Stimulated activated CD4-positive, alpha-beta T cell treated with anti-CD3 and anti-CD28 coated beads, TNF-alpha, amount 100 ng/mL, for 24 hours (primary cell): ENCODE measurements at places on chromosomes 2 and 18.

- DNase-seq = no peak
Measured at GRCh38 chr2:233084488-233084887, 24.3 kb downstream of the INPP5D start.

DNA sequence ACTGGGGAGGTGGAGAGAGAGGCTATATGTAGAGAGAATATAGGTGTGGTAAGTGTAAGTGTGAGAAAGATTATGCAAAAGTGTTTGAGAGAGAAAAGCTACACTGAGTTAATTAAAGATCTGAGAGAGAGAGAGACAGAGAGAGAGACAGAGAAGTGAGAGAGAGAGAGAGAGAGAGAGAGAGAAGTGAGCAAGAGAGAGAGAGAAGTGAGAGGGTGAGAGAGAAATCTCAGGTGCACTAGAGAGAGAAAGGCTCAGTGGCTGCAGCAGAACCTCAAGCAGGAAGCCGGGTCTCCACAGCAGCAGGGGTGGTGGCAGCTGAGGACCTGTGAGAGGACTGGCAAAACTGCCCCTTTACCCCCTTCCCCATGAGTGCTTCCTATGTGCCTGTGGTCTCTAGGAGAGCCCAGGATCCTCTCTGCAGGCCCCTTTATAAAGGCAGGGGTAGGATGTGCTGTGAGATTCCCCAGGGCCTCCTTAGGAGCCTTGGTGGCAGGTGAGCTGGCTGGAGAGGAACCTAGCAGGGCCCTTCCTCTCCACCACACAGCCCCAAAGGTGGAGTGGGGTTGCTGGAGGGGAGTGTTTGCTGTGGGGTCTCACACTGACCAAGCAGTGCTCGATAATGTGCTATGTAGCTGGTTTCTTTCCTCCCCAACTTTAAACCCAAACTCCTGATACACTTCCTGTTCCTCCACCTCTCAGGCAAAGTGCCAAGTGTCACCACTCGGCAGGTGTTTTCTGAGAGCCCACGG lies 52.6 kb downstream of the SLC4A5 start:
- no peak for DNase-seq

DNA sequence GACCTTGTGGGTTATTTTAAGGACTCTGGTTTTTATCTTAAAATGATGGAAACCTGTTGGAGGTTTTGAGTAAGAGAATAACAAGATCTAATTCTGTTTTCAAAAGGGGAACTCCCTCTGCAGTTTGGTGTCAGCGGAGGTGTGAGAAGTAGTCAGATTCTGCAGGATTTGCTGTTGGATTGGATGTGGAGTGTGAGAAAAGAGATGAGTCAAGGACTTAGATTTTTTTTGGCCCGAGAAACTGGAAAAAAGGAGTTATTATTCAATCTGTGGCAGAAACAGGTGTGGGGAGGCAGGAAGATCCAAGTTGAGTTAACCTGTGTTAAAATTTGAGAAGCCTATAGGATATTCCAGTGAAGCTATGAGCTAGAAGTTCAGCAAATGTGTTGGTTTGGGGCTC lies 337.2 kb upstream of the FANCL start:
- no peak for DNase-seq

DNA sequence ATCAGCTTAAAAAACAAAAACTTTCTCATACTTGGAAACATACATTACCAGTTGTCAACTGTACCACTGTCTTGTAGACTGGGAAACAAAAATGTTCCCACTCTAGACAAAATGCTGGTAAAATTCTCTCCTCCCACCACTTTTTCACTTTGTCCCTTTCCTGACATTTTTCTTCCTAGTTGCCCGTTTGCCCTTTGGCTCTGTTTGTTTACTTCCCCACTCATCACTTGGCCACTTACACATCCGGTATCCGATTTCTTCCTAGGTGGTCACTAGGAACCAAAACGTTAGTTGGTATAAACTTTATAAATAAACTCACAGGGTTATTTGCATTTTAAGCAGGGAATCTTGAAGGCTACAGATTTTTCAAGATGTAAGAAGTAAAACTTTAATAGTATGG lies 84.9 kb downstream of the METTL4 start:
- DNase-seq = no peak

- no peak for DNase-seq
Measured at GRCh38 chr2:138707392-138708074, 72.7 kb downstream of the NXPH2 start.

DNA sequence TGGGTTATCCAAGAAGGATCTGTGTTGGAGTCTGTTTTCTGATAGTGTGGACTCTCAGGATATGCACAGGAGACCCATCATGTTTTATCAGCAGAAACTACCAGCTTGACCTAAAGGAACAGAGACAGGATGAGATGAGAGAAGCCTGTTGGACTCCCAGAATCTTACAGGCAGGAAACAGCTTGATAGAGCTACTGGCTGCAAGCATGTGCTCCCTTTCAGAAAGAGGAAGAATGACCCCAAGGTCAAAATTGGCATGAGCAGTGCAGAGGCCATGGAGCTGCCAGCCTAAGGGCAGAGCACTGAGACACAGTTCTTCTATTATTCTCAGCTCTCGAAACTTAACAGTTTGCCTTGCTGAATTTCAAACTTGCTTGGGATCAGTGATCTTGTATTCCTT lies 135.2 kb upstream of the NFATC1 start:
- no peak for DNase-seq

- no peak for DNase-seq
Measured at GRCh38 chr18:57691363-57691762, 69.7 kb upstream of the NARS1 start.

- DNase-seq = no peak
Measured at GRCh38 chr18:22913861-22914260, 19.3 kb upstream of the RBBP8 start.

GRCh38 chr2:156907806-156908205 lies 349.7 kb upstream of the GALNT5 start:
- no peak for DNase-seq

GRCh38 chr18:22173221-22173927 lies 4.0 kb downstream of the GATA6 start:
- no peak for DNase-seq

DNA sequence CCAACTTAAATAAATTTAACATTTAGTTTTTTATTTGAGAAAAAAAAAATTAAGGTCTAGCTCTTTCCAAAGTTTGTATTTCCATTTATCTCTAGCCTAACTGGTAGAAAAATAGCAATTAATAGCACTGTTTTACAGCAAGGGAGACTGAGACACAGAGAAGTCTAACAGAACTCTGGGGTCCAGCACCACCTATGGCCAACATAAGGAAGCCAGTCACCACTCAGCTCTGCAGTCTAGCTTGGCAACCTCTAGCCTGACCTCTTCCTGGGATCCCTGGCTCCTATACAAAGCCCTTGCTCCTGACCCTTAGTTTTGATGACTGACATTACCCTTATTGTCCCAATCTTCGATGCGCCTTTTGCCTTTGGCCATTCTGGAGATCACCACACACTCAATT lies 114.1 kb upstream of the TLK1 start:
- no peak for DNase-seq

DNA sequence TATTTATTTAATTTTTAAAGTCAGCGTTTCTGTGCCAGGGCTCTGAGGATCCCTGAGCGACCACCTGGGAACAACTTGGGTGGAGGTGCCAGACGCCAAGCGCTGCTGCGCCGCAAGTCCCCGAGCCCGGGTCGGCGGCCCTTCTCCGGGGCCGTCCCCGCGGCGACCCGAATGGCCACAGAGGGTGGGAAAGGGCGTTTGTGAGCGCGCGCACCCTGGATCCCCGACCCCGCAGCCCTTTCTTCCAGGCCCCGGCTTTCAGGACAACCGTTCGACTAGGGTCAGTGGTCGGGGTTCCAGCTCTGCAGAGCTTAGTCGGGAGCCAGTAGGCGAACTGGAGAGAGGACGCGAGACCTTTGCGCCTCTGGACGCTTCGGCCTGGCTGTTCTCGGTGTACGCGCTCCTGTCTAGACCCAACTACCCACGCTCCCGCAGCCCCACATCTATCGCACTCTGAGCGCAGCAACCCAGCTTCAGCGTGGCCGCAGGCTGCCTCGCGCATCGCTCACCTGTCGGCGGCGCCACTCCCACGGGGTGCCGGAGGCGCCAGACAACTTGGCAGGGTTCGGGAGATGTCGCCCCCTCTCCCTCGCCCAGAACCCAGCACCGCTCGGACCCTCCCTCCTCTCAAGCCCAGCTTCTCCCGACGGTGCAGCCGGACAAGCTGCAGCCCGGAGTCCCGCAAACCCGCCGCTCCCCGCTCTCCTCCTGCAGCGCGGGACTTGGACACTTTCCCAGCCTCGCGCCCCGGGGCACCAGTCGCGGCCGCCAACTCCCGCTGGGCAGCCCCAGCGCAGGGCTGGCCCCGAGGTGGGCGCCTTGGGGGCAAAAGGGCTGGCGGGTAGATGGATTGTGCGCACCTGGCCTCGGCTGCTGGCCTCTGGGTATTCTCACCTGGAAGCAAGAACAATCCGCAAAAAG lies 758 bp downstream of the LYPD1 start:
- no peak for DNase-seq

DNA sequence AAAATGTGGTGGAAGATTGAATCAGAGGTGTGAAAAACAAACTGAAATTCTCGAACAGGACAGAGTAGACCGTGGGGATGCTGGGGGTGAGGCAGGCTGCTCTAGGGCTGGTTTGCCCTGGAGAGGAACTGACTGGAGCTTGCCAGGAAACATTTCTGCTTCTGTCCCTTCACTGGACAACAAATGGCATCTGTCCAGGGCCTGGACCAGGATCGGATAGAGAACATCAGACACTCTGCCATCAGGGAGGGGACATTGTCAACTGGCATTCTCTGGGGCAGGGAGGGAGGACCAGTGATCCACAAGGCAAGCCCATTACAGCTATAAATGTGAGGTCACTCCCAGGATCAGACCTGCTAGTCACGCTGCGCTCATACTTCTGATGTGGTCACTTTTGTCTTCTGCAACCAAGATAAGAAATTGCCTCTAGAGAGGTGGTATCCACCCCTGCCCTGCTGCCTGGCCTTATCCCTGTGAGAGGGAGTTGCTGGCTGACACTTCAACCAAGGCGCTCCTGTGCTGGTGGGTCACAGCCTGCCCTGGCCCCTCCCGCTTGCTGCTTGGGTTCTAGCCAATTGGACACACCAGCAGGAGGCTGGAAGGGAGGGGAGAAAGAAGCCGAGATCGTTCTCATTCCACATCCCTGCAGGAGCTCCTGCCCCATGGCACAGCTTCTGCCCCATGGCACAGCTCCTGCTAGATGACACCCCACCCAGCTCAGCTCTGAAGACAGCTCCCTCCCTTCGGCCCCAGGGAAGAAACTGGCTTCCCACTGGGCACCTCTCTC lies 8.7 kb downstream of the NPPC start:
- no peak for DNase-seq

- DNase-seq = no peak
Measured at GRCh38 chr2:137968477-137969417, 4.5 kb downstream of the HNMT start.

DNA sequence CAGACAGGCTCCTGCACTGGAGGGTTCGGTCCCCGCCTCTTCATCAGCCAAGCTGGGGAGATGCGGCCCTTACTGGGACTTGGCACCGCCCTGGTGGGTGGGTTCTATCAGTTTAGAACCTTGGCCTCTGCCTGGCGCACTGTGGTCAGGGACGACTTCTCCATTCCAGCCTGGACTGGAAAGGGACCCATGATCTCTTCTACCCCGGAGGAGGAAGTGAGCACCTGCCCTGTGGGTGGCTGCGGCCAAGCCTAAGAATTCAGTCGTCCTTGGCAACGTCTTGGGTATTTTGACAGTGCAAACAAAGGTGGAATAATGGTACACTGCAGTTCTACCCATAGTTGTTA lies 106.9 kb upstream of the CD302 start:
- no peak for DNase-seq

- no peak for DNase-seq
Measured at GRCh38 chr18:8785855-8786482, 80.6 kb downstream of the MTCL1 start.

GRCh38 chr2:137165968-137166367 lies 400.6 kb downstream of the THSD7B start:
- DNase-seq = no peak

- no peak for DNase-seq
Measured at GRCh38 chr18:61001138-61001537, 332.1 kb upstream of the CDH20 start.

DNA sequence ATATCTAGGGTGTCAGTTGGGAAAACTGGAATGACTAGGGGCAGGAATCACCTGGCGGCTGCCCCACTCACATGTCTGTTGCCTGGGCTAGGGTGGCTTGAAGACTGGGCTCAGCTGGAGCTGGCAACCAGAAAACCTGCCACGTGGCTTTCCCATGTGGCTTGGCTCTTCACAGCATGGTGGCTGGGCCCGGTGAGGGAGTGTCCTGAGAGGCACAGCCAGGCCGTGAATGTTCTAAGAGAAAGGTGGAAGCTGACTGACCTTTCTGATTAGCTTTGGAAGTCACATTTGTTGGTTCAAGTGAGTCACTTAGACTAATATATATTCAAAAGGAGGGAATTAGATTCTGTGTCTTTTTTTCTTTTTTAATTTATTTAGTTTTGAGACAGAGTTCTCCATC lies 22.7 kb downstream of the SP5 start:
- DNase-seq = no peak

DNA sequence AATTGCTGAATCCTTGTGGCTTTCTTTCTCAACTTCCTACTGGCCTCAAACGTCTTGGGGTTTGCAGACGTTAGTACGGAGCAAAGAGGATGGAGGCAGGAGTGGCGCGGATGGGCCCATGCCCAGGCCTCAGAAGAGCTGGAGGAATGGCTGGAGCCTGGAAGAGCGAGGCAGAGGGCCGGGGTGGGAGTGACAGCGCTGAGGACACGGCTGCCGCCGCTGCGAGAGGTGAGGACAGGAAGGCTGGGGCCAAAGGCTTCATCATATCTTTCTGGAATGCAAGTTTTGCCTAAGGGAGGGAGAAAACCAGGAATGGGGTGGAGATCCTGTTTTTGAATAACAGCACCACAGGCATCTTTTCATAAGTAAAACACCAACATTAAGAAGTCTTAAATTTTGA lies 178.5 kb upstream of the SESTD1 start:
- no peak for DNase-seq

DNA sequence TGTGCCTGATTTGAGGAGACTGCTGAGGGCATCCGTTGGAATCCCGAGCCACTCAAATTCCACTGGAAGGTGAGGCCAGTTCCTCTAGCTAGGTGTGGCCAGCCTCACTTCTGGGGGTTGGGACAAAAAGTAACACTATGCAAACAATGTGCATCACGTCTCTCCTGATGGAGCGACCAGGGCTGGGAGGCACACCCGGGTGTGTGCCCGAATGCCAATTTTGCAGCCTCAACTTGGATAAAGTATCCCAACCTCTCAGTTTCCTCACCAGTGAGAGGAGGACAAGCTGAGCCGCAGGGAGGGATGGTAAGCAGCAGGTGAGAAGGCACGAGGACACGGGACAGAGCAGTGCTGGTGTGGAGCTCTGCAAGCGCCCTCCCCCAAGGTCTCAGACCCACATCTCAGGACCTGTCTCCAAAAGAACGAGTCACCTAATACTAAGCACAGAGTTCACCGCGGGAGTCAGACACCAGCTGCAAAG lies 218.3 kb downstream of the HAUS1 start:
- DNase-seq = no peak

GRCh38 chr18:37156330-37156942 lies 327.5 kb downstream of the KIAA1328 start:
- DNase-seq = no peak

DNA sequence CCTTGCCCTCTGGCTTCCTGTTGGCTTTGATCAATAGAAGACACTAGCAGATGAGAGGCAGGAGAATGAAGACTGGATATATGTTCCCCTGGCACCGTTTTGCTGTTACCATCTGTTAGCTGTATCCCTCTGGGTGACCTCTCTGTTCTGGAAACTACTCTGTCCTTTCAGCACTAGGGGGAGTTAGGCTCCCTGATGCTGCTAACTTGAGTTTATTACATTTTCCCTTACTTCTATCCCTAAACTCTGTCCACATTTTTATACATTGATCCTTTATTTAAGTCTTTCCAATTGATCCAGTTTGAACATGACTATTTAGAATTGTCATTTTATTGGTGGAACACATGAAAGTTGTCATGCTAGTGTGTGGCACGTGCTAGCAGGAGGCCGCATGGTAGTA lies 1014.3 kb upstream of the CDH2 start:
- DNase-seq = no peak
